ENCODE measurements at places on chromosomes 1 and 21. TPM values are rescaled to one million over a fixed set of nuclear protein-coding genes. Genes with fewer than 3 reads are reported as not detected.
A peak's percentile ranks its signal among the peaks of the same experiment; 100 is the strongest.

DNA sequence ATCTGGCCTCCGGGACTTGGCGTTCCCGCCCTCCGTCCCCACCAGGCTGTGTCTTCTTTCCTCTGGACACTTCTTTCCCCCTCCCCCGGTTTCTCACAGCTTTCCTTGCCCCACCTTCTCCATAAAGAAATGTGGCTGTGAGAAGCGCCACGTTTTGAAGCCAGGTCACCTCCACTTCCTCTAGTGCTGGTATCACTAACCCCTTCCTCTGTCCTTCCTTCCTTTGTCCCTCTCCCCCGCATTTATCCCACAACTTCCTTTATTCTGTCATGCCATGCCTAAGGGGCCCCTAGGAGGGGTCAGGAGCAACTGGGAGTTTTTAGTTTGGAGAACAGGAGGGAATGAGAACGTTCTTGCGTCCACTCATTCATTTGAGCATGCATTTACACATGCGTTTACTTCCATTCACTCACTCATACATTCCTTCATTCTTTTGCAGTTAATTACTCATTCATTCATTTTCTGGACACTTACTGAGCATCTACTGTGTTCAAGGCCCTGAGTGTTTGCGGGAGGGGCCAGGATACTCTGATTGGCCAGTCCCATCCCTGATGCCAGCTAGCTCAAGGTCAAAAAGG is 5.0 kb upstream of the ACOT11 start:
- no peak for DNase-seq

Gene ADORA1
- 2.0 TPM for polyA plus RNA-seq

DNA sequence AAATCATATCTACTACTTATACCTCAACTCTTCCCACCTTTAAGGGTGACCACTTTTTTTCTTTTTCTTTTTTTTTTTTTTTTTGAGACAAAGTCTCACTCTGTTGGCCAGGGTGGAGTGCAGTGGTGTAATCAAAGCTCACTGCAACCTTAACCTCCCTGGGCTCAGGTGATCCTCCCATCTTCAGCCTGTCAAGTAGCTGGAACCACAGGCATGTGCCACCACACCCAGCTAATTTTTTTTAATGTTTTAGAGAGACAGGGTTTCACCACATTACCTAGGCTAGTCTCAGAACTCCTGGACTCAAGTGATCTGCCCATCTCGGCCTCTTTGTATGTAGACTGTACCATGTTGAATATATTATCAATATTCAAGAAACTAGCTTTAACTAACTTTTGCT is 39.4 kb downstream of the NRDC start:
- no peak for DNase-seq

Gene PTGFRN
- polyA plus RNA-seq: 116 TPM

Gene ZFP69
- 6.5 TPM for polyA plus RNA-seq

- no peak for DNase-seq
Observed at GRCh38 chr1:66791621-66792610, 9.2 kb downstream of the INSL5 start.

Gene RPE65
- not detected for polyA plus RNA-seq

DNA sequence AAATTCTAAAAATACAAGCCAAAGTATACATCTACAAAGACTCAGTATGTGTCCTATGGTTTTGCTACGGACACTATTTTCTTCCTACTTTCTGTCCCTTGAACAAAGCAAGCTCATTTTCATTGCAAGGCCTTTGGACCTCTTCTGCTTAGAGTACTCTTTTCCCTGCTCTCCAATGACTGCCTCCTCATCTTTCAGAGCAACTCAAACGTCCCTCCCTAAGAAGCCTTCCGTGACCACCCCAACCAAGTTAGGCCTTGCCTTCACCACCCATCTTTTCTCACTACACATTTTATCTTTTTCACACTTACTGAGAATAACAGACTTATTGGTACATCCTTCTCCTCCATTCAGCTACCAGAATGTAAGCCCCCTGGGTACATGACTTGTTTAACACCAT is 39.9 kb downstream of the ENAH start:
- no peak for DNase-seq

Gene GNG4
- 2.2 TPM for polyA plus RNA-seq

Gene MFAP2
- 130 TPM for polyA plus RNA-seq

DNA sequence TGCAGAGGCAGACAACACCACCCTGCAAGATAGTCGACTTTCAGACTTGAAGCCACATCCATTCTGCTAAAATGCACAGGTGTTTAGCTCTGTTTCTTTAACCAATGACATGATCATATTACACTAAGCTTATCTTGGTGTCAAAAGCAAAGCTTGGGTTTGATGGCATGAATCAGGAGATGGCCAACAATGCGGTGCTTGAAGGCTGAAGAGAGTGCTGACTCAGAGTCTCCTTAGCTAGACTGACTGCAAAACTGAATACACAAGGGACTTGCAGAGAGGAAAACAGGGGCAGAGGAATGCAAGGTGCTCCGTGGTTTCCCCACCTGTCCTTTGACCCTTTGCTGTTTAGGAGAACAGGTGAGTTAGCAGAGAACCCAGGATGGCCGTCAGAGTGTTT is 262.6 kb downstream of the SIPA1L2 start:
- no peak for DNase-seq

GRCh38 chr1:81664341-81664740 is 136.4 kb upstream of the ADGRL2 start:
- DNase-seq: peak; percentile 59

DNA sequence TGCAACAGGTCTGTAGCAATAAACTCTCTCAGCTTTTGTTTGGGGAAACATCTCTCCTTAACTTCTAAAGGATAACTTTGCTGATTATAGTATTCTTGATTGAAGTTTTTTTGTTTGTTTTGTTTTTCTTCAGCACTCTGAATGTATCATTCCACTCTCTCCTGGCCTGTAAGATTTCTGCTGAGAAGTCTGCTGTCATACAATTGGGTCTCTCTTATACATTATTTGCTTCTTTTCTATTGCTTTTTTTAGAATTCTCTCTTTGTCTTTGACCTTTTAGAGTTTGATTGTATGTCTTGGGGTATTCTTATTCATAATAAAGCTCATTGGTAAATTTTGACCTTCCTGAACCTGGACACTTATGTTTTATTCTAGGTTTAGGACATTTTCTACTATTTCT is 386.3 kb downstream of the MRPL39 start:
- DNase-seq: no peak

- no peak for DNase-seq
Observed at GRCh38 chr1:150386592-150386991, 22.6 kb downstream of the RPRD2 start.

Gene OR2W3
- 2.2 TPM for polyA plus RNA-seq

- no peak for DNase-seq
Observed at GRCh38 chr1:177133977-177134538, 30.5 kb downstream of the ASTN1 start.

DNA sequence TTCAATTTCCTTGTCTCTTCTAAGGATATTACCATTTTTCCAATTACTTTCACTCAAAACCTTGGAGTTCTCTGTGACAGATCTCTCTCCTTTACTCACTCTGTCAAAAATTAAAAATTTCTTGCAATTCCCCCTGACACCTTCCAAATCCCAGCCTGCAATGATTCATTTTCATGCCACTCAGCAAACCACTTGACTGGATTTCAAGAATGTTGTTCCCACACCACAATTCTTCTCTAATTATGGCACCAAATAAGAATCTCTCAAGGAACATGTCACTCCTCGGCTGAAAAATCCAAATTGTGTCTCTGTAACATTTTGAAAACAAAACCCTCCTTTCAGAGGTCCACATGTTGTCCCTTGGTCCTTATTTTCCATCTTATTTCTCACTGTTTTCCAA is 438.9 kb upstream of the ZP4 start:
- no peak for DNase-seq

DNA sequence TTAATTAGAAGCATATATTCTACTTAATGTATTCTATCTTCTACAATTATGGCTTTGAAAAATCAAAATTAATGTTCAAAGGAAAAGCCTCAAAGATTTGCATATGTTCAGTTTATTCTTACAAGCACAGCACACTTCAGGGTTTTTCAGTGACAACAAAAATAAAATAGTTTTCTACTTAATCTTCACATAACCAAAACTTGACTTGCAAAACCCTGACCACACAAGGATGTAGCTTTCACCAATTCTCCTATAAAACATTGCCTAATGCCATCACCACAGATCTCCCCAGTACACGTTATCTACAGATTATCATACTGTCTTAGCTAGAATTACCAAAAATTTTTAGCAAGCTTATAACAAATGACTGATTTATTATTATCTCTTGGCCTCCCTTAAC is 23.3 kb downstream of the LPAR3 start:
- DNase-seq: no peak

GRCh38 chr1:243397613-243398321 is 141.9 kb downstream of the SDCCAG8 start:
- no peak for DNase-seq

DNA sequence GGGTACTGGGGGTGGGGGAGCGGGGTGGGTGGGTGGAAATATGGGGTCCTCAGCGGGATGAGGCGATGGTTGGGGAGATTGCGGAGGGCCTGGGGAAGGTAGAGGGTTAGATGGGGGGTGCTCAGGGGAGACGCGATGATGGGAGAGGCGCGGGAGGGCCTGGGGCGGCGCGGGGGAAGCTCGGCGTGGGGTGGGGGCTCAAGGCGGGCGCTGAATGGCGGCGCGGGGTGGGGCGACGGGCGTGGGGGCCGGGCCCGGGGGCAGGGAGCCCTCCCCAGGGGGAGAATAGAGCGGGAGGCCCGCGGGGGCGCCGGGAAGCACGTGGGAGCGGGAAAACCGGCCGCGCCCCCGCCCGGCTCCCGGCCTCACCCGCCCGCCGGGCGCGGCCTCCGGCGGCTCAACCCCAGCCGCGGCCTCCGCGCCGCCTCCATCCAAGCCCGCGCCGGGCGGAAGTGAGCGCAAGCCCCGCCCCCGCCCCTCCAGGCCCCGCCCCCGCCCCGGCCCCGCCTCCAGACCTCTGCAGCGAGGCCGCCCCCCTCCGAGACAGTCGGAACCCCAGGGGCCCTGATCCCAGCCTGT is at the start of gene FAAP20:
Gene FAAP20 (minus strand): TSS at position 454 of the 579 bp plus-strand sequence. CDS start 23 bp downstream, at position 431.
- DNase-seq: no peak

DNA sequence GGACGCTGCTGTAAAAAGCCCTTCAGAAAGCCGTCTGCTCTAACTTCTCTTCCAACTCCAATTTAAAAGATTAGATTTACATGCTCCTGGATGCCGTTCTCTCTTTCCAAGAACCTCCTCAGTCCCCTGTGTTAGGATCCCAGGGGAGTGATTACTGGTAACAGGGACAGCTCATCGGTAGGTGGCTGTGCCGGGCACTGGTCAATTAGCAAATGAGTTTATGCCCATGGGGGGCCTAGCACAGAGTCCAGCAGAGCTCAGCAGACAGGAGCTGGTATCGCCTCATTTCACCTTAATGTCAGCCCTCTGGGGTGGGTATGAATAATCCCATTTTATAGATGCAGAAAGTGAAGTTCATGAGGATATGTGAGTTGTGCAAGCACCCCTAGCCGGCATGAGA is 191.9 kb downstream of the GRIK3 start:
- no peak for DNase-seq

Gene CD2
- 1.9 TPM for polyA plus RNA-seq

Gene CD247
- polyA plus RNA-seq: 9.7 TPM

DNA sequence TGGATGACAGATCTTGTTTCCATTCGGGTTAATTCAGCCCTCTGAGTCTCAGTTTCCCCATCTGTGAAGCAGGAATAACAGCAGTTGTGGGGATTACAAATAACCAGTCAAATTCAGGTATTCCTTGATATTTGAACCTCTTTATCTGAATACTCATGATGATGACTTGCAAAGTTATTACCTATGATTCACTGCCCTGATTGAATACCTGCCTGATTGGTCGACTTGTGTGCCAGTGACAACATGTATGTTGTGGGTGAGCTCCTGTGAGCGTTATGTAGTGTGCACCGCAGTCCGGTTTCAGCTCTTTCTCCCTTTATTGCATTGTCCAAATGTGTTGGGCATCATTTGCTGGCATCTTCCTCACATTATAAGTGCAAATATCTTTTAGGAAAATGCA is 9.5 kb upstream of the TMEM61 start:
- DNase-seq: no peak

DNA sequence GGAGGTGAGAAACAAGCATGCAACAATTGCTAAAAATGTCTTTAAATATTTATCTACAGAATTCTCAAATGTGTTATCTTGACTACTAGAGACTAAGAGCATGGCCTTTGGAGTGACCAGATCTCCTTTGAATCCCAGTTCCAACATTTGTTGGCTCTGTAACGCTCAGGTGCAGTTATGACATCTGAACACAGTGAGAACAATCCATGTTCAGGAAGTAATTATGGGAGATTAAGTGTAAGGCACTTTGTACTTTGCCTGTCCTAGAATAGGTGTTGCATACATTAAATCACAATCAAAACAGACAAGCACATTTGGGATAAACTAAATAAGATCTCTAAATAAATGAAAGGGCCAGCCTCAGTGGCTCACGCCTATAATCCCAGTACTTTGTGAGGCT is 454.5 kb downstream of the SMYD3 start:
- no peak for DNase-seq

Gene ETV3L
- 0.11 TPM for polyA plus RNA-seq

Gene SIM2
- 2.0 TPM for polyA plus RNA-seq

Gene AMPD1
- polyA plus RNA-seq: 61.1 TPM

Gene C1QTNF12
- polyA plus RNA-seq: 2.4 TPM

DNA sequence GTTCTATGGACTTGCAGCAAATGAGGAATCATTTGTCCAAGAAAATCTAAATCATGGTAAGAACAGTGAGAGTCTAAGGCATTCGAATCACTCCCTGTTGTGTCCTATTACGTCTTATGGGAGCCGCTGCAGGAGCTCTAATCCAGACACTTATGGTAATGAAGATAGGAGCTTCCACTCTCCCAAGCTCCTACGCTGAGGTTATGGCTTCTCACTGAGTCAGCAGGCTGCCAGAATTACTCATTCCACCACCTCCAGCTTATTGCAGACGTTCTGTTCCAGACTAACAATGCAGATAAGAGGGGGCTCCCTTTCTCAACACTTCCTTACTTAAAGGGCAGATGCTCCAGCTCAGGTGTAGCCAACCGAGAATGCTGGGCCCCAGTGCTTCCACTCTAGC is 212.6 kb downstream of the GREM2 start:
- DNase-seq: peak; percentile 27

DNA sequence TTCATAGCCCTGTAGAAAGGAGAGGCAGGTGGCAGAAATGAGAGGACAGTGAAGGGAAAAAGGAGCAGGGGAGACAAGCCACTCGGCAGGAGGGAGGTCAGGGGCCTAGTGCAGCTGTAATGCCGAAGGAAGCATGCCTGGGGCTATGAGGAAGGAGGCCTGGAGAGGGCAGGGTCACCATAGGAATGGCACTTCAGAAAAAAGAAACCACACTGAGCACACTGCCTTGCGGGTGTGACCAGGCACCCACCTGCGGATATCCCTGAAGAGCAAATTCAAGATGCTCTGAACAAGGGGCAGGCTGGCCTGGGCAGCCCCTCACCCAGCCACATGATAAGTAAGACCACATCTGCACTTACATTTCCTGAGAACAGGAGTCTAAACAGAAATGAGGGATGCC is 104.7 kb downstream of the JAK1 start:
- DNase-seq: no peak

GRCh38 chr21:37461479-37461878 is 94.9 kb downstream of the DYRK1A start:
- DNase-seq: no peak

Measured in muscle of back (tissue), 13 donors.